ENCODE measurements at places on chromosomes 1 and 21.

- DNase-seq, result no peak
Measured at GRCh38 chr1:52323731-52324130, 42.3 kb downstream of the CC2D1B start.

- DNase-seq, result no peak
Measured at GRCh38 chr1:162551969-162552683, 9.4 kb upstream of the UAP1 start.

GRCh38 chr1:226217273-226217672 is 6.2 kb upstream of the MIXL1 start:
- DNase-seq, result no peak

GRCh38 chr1:191052888-191053287 is 575.2 kb upstream of the BRINP3 start:
- DNase-seq, result no peak

GRCh38 chr1:212463565-212464285 is 31.0 kb downstream of the NENF start:
- no peak for DNase-seq

Data from stimulated activated CD4-positive, alpha-beta T cell treated with anti-CD3 and anti-CD28 coated beads, Interleukin-4, amount 100 ng/mL, for 24 hours (primary cell).